ENCODE measurements at places on chromosomes 7 and 10. TPM values are rescaled to one million over a fixed set of nuclear protein-coding genes. Genes with fewer than 3 reads are reported as not detected.

DNA sequence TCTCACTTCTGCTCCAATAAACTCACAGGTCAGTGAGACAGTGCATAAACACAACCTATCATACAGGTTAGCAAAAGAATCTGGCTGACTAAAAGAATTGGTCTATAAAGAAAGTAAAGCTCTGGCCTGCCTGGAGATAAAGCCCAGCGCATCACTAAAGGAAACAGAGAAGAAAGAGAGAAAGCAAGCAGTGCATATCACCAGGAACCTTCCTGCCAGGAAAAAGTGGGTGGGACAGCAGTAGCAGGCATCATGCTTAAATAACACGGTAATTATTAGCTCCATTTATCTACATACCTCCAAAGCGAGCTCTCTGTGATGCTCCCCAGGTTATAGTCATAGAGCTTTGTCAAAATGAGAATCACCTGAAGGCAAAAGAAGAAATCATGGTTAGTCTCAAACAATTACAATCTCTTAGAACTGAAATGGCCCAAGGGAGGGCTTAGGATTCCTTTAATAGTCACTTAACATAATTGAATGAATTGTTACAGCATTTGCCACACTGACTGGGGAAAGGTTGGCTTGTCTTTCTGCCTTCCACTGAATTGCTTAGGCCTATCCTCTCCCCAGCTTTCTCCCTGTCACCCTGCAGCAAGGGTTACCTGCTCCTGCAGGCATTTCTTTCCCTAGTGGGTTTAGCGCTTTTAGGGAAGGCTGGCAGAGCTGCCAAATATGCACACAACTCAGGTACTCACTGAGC is 208.1 kb downstream of the SORCS1 start:
- DNase-seq = no peak

DNA sequence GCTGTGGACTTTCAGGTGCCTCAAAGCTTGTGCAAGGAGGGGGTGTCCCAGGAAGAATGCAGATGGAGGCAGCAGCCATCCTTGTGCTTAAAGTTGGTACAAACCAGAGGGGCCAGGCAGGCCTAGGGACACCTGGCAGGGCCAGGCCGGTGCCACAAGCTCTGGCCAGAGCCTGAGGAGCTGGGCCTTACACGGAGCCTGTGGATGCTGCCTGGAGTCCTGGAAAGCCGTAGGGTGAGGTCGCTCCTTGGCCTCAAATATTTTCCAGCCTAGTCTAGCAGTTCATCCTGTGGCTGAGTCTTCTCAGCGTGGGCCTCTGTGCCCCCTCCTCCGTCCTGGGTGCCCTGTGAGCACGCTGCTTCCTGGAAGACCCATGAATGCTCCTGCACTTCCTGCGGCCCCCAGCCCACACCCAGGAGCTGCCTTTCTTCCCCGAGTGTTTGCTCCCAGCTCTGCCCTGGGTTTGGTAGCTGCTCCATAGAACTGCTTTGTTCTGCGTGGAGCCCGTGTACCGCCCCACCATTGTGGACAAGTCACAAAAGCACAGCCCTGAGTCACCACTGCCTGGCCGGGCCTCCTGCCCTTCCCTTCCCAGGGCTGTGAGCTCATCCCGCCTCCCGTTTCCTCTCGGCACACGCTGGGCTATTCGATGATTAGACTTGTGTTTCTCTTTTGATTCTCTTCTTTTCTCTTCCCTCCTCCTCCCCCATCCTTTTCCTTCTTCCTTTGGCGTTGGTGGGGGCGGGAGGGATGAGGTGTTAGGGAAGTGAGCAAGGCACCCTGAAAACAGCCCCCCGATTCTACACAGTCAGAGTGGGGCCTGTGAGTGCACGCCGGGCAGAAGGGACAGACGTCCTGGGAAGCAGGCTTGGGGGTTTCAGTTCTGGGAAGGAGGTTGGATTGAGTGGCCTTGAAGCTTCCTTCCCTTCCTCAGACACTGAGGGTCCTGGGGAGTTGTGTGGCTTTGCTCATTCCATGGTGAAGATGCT is 73.2 kb upstream of the SHH start:
- no peak for DNase-seq

ZNF503 gene
- 2.0 TPM for total RNA-seq

DNA sequence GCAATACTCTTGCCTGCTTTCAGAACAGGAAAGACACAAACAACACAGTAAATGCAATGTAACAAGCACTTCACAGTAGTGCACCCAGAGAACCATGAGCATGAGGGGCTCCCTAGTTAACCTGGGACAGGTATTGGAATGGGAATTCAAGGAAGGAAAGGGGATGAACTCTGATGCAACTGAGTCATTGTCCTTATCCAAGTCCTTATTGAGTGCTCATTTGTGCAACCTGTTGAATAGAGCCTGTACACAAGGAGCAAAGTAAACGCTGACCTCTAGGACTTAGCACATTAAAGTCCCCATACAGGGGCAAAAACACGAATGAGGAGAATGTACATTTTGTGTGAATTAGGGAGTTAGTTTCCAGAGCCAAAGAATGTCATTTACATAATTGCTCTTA is 276.4 kb upstream of the BMPER start:
- no peak for DNase-seq

CACUL1 gene
- 46.2 TPM for total RNA-seq

DNA sequence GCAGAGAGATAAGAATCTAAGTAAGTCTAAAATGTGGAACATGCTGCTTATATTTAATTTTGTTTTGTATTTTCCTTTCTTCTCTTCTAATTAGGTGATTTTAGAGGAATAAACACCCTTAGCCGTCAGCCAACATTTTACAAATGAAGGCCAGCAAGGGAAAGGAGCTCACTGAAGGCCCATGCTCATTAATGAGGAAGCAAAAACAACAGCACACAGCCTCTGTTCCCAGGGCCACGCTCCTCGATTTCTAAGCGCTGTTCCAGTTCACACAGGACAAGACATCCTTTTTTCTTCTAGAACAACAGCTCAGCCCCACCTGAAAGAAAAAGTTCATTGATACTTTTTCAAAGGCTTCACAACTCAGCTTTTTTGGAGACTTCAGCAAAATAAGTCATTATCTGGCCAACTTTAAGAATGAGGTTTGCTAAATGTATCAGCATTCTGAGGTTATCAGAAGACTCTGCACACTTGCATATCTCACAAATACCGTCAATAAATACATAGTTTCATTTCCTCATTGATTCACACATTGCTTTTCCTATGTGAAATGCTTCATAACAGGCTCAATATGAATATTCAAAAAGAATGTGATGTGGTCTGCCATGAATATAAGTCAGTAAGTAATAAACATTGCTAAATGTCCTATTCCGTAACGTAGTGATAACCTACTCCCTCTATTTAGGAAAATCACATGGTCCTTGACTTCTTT is 34.8 kb upstream of the SFMBT2 start:
- DNase-seq = peak; percentile 7

CTAGE8 gene
- total RNA-seq = not detected

GRCh38 chr7:22671177-22671879 is 55.7 kb upstream of the IL6 start:
- no peak for DNase-seq

LANCL2 gene
- total RNA-seq = 19.4 TPM

DNA sequence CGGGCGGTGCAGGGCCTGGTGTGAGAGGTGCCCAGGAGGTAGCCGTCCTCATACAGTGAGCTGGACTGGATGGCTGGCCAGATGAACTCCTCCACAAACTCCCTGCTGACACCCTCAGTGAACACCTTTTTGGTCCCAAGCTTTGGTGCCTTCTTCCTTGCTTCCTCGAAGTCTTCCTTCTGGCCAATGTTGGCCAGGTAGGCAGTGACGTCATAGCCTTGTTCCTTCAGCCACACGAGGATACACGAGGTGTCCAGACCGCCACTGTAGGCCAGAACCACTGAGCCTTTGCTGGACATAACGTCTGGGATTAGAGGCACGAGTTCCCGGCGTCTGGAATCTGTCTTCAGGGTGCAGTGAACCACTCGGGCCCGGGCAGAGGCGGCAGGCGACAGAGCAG is 206.8 kb upstream of the SP4 start:
- no peak for DNase-seq

NEURL1 gene
- 0.95 TPM for total RNA-seq

DNA sequence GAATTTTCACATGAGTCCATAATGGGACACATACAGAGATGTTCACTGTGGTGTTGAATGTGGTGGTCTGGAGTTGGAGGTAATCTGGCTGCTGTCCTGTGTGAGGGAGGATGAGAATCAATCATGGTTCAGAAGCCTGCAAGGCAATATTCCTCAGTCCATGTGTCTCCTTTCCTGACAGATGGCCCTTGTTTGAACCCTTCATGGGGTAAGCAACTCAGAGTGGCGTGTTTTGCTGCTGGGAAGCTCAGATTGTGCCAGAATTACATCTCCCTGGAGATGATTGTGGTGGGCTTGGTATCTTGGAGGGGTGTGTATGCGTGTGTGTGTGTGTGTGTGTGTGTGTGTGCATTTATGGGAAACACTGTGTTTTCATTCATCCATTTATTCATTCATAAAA is 44.5 kb upstream of the COMTD1 start:
- no peak for DNase-seq

DNA sequence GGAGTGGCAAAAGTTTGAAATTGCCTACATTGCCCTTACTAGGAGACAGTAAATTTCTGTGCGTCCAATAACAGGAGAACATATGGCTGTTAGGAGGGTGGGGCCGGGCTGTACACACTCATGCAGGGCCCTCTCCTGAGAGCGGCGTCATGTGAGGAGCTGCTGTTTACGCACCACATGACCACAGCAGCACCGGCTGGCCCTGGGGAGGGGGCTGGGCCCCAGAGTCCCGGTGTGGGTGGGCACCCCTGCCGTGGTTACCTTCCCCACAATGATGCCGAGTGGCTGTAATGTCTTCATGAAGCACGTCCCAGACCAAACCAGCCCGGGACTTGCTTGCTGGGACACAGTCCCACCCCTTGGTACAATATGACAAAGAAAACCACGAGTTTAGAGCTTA is 308.7 kb downstream of the DNAJB6 start:
- no peak for DNase-seq

DNA sequence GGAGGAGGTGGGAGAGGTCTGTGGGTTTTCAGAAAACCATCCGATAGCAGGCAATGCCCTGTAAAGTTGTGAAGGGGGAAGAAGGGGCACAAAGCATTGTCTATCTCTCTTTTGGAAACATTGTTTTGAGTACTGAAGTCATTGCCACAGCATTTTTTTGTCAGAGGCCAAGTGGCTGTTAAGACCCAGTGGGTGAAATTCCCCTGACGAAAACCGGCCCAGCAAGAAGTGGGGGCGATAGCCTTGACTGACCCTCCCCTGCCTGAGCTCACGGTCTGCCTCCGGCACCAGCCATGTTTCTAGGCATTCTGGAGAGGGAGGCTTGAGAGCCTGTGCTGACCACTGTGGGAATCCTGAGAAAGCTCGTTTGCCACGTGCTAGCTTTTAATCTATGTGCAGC is 144.7 kb downstream of the RPS24 start:
- DNase-seq = no peak

DNA sequence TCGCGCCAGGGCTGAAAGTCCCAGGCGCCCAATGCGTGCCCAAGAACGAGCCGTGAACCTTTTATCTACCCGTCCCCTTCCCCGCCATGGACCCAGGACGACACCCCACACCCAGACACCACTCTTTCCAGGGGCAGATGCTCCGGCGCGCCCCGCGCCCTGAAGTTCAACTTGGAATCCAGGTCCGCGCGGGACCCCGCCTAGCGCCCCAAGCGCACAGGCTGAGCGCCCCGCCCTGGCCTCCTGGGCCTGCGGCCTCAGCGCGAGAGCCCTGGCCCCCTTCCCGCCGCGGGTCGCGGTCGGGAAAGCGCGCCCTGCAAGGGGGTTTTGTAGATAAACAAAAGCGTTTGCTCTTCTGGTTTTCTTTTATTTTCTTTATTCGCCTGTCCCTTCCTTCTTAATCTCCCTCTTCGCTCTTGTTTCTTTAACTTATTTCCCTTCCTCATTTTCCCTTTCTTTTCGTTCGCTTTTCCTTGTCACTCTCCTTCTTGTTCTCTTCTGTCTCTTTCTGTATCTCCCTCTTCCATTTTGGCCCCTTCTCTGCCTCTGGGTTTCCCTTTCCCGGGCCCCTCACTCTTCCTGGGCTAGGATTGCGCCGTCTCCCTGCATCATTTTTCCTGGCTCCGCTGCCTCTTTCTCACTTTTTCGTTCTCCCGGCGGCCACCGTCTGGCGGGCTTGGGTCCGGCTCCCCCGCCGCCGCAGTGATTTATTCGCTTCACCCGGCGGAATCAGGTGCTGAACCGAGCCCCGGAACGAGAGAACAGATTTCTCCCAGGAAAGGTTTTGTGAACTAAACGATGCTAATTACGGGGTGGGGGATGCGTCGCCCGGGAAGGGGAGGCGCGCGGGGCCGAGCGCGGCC is 15.3 kb upstream of the PAX2 start:
- DNase-seq = no peak

DNA sequence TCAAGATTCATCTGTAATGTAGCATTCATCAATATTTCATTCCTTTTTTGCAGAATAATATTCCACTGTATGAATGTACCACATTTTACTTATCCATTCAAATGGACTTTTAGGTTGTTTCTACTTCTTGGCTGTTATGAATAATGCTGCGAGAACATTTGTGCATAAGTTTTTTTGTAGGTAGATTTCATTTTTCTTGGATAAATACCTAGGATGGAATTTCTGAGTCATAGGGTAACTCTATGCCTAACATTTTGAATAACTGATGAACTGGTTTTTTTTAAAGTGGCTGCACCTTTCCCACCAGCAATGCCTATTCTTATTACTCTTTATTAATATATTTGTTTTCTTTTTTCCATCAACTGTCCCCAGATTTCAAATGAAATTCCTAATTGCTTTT is 9.1 kb upstream of the XPNPEP1 start:
- DNase-seq = no peak

CPA2 gene
- not detected for total RNA-seq

- DNase-seq = no peak
Measured at GRCh38 chr10:114499116-114499515, 94.8 kb upstream of the AFAP1L2 start.

DNA sequence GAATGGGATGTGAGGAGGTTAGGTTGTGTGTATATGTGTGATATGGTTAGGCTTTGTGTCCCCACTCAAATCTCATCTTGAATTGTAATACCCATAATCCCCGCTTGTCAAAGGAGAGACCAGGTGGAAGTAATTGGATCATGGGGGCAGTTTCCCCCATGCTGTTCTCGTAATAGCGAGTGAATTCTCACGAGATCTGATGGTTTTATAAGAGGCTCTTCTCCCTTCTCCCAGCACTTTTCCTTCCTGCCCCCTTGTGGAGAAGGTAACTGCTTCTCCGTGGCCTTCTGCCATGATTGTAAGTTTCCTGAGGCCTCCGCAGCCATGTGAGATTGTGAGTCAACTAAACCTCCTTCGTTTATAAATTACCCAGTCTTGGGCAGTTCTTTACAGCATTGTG is 47.3 kb downstream of the NPVF start:
- no peak for DNase-seq

ZNF239 gene
- total RNA-seq = 14.3 TPM

DNA sequence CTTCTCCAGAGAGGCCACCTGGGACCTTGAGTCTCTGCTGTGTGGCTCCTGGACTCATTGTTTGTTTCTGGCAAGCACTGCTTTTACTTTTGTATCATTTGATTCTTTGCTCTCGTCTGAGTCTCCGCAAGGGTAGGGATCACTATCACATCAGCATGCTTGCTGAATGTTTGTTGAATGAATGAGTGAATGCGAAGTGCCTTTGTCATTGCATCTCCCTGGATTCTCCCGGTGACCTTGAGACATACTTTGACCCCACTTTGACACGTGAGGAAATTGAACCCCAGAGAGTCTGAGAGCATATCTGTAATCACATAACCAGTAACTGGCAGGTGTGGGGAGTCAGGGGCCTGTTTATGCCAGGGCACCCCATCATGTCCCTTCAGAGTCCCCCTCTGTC is 92.8 kb downstream of the ZMIZ1 start:
- no peak for DNase-seq
